Fibroblast of mammary gland (primary cell): ENCODE measurements at places on chromosomes 1 and 21.

GRCh38 chr1:179228783-179229213 is 679 bp downstream of the ABL2 start:
- peak; percentile 31 for DNase-seq

DNA sequence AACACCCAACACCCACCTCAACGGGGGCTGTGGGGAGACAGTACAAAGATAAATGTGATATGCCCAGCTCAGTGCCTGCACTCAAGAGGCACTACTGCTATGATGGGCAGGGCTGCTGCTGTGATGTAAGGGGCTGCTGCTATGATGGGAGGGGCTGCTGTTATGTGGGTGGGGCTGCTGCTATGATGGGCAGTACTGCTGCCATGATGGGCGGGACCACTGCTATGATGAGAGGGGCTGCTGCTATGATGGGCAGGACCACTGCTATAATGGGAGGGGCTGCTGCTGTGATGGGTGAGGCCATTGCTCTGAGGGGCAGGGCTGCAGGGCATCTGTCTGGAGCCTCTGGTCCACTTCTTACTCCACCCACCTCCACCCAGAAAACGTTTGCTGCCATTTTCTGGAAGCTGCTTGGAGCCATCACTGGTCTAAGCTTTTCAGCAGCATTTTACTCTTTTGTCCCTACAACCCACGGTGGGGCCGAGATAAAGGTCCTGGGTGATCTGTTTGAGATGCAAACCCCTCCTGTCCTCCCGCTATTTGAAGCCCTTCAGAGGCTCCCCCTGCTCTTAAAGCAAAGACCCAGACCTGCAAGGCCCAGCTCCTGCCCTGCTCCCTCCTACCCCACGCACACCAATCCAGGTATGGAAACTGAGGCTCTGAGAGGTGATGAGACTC is 656.9 kb downstream of the PTPRU start:
- DNase-seq: no peak

- peak; percentile 70 for DNase-seq
Measured at GRCh38 chr1:165827268-165828102, at the start of gene UCK2. Gene UCK2 (plus strand): TSS chr1:165827614. CDS start chr1:165827834, 220 bp downstream.

DNA sequence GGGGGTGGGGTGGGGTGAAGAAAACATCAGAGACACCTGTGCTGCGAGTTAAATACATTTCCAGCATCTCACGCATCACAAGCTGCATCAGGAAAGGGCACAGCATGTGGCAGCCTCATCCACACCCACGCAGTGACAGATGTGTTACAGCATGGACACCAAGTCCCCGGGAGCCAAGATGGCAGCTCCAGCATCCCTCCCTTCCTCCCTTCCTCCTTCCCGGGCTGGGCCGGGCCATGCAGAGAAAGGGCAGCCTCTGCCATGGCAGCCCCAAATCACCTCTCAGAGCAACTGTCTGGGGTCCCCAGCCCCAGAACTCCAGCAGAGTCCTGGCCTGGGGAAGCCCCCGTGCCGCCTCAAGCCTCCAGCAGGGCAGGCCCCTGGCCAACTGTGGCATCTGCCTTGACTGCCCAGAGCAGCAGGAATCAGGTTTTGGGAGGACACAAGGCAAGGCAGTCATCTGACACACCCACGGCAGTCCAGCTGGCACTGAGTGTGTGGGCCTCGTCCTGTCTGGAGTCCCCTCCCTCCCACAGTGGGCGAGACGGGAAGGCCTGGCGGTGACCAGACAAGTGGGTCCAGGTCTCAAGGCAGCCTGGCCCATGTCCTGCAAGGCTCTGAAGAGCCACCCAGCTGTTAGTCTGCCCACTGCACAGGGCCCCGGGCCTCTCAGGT is 6.2 kb downstream of the SMIM1 start:
- no peak for DNase-seq

DNA sequence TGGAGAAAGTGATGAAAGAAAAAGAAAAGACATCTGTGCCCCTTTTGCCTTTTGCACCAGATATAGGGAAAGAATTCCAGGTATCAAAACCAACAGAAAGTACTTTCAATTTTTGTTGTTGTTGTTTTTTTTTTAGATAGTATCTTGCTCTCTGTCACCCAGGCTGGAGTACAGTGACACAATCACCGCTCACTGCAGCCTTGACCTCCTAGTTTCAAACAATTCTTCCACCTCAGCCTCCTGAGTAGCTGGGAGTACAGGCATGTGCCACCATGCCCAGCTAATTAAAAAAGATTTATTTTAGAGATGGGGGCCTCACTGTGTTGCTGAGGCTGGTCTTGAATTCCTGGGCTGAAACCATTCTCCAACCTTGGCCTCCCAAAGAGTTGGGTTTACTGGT is 31.3 kb upstream of the IVNS1ABP start:
- DNase-seq: no peak

DNA sequence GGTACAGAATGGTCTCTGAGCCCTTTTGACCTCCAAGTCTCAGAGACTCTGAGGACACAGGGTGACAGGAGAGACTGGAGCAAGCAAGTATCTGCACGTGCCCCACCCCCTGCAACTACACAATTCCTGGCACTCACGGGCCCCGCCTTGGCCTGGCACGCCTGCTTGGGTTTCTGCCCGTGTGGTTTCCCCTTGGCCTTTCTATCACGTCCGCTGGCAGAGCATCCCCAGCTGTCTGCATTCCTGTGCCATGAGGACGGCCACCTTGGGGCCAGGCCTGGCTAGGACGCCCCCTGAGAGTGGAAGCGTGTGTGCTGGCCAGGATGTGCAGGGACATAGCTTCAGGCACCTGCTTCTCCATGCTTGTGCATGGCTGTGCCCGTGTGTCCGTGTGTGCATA is 14.3 kb upstream of the EDN2 start:
- no peak for DNase-seq

GRCh38 chr1:98371764-98372163 is 289.8 kb upstream of the SNX7 start:
- DNase-seq: no peak

DNA sequence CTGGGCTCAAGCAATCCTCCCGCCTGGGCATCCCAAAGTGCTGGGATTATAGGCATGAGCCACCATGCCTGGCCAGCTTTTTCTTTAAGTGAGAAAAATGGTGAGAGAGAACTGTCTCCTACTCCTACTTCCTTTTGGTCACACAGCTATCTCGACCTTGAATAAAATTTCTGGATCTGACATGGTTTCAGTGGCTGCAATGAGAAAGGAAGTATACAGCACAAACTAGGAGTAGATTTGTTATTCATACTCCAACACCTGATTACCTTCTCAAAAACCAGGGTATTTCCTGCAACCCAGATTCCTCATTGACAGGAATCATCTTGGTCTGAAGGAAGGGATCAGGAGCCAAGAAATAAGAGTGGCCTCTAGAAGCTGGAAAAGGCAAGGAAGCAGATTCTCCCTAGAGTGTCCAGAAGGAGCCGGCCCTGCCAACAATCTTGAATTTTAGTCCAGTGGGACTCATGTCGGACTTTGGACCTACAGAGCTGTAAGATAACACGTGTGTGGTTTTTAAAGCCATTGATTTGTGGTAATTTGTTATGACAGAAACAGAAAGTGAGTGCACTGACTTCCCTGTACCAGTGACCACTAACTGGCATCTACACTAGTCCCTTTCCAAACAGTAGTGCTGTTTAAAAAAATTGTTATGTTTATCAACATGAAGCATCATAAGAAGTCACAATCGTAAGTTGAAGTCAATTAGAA is 516.6 kb downstream of the SMYD3 start:
- no peak for DNase-seq

DNA sequence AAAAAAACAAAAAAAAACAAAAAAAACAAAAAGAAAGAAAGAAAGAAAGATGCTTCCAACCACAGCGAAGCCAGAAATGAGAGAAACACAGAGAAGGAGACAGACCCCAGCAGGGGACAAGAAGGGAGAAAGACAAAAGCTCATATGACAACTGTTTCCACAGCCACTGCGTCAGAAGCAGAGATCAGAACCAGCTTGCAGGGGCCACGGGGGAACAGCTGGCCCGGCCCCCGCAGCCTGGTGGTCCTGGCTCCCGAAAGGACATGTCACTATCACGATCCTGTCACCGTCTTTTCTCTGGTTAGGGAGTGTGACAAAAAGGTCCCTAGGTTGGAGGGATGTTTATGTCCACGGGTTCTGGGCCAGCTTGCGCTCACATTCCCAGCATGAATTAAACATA is 60.7 kb downstream of the ACOT7 start:
- no peak for DNase-seq

GRCh38 chr1:145951526-145951925 is 6.3 kb downstream of the LIX1L start:
- no peak for DNase-seq

DNA sequence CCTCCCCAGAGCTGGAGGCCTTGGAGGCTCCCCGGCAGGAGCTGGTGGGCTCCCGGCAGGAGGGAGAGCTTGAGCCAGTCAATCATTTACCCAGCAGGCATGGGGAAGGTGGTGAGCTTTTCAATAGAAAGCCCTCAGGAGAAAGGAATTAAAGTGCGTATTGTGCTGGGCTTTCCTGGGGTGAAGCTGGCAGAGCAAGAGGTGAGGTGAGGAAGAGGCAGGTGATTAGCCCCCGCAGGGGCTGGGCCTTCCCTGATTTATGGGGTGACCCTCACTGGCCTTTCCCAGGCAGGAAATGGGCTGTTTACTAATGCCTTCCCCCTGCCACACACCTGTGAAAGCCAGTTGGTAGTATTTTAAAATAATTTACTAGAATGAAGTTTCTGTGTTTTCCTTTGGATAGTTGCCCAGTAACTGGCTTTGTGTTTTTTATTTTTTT is 25.8 kb downstream of the CLDN14 start:
- DNase-seq: no peak

GRCh38 chr1:90334137-90334536 is 339.2 kb downstream of the ZNF326 start:
- no peak for DNase-seq

GRCh38 chr21:34298534-34299167 is 65.2 kb upstream of the KCNE2 start:
- no peak for DNase-seq

GRCh38 chr1:37479255-37480124 is 5.1 kb downstream of the ZC3H12A start:
- DNase-seq: peak; percentile 93

DNA sequence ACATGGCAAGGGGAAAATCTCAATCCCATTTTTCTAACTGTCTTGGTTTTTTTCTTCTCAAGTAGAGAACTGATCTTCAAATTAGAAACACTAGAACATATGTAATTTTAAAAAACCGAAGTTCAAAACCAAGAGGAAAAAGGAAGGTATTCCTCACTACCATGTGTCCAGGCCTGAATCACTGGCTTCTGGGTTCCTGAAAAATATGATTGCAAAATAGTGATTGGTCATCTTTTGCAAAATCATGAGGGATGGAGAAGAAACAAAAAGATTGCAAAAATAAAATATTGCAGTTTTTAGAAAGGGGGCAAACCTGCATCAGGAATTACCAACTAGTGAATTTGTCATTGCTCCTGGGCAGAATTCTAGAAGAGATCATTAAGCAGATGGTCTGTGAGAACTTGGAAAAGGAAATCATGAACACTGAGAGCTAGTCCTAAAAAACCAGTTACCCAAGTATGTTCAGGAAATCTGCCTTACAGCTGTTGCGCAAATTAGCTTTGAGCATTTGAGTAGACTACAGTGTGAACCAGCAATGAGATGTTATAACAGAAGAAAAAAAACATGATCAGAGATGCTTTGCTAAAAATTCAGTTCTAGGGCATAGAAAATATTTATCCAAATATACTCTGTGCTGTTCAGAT is 49.4 kb downstream of the SPATA46 start:
- DNase-seq: peak; percentile 63

GRCh38 chr1:109659145-109659544 is 3.2 kb downstream of the GSTM4 start:
- no peak for DNase-seq

- DNase-seq: peak; percentile 69
Measured at GRCh38 chr1:21338573-21339355, 48.5 kb upstream of the ECE1 start.

GRCh38 chr21:34204481-34205439 is 131.4 kb downstream of the MRPS6 start:
- no peak for DNase-seq

DNA sequence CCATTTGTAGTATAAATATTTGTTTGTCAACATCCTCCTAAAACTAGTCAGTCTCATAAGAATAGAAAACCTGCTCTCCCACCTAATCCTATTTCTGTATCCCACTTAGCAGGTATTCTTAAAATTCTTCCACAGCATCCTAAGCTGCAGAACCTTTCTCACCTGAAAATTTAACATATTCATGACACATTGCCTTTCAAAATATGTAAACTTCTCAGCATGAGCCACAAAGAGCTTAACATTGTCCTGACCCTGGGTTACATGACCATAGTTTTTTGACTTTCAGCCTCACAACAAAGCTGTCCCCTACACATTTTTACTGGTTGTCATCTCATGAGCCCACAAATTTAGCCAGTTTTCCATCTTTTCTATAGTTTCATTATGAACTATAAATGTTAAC is 712.1 kb downstream of the LTN1 start:
- no peak for DNase-seq

- DNase-seq: no peak
Measured at GRCh38 chr21:38651570-38651969, 153.3 kb upstream of the ERG start.

DNA sequence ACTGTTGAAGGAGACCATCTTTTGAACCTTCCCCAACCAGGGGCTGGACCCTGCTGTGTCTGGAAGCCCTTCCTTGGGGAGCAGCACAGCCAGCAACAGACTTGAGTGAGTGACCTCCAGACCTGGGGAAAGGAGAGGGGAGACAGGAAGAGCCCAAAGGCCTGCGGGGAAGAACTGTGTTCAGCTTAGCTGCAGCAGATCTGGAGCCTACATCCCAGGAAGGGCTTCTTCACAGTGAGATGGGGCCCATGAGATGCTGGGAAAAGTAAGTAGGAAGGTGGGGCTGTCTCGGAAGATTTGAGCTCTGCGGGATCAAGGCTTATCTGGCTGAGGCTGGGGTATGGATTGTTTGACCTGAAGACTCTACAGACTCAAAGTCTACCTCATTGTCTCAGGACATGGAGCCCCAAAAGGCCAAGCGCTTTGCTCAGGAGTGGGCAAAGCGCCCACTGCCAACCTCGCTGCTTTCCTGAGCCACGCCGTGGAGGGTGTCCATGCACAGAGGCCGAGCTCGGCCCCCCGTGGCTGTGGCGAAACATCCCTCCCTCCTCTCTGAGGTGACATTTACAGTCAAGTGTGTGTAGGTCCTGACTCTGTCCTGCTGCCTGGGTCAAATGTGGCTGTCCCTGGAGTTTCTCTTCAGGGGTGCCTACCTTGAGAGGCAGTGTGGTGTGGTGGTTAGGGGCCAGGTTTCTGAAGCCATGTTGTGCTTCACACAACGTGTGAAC is 24.5 kb downstream of the SPOCD1 start:
- no peak for DNase-seq

GRCh38 chr1:171754353-171754705 is 12.5 kb upstream of the VAMP4 start:
- peak; percentile 81 for DNase-seq
